ENCODE measurements at places on chromosomes 4 and X. TPM values are rescaled to one million over a fixed set of nuclear protein-coding genes. Genes with fewer than 3 reads are reported as not detected.

CXCL6 gene
- total RNA-seq: not detected

GRCh38 chr4:161919442-161920220, 244.2 kb downstream of the FSTL5 start:
- DNase-seq: no peak
- H3K4me1 ChIP-seq: no peaks in the 10 kb centered on the region
- H3K27me3 ChIP-seq: no peaks in the 10 kb centered on the region
- H3K27ac ChIP-seq: no peak overlapping the region
- no peaks in the 10 kb centered on the region for H3K36me3 ChIP-seq

DNA sequence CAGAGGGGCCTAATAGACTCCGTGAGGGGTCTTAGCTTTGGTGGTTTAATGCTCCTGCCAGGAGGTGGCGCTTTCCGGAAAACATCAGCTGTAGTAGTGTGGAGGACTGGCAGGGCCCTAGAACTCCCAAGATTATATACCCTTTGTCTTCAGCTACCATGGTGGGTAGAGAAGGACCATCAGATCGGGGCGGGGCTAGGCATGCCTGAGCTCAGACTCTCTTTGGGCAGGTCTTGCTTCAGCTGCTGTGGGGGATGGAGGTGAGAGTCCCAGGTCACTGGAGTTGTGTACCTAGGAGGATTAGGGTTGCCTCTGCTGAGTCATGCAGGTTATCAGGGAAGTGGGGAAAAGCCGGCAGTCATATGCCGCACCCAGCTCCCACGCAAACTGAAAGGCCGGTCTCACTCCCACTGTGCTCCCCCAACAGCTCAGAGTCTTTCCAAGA, 63.0 kb upstream of the AGA start:
- H3K4me3 ChIP-seq: no peak overlapping the region
- peaks cover 13% of the 10 kb centered on the region for H3K4me1 ChIP-seq
- H3K27me3 ChIP-seq: no peaks in the 10 kb centered on the region
- H3K36me3 ChIP-seq: peaks cover 4% of the 10 kb centered on the region
- no peak overlapping the region for H3K27ac ChIP-seq

SPANXB1 gene
- not detected for total RNA-seq

- H3K36me3 ChIP-seq: no peaks in the 10 kb centered on the region
- no peaks in the 10 kb centered on the region for H3K27me3 ChIP-seq
- no peak overlapping the region for H3K4me3 ChIP-seq
These were observed 1085.3 kb upstream of the PCDH10 start for GRCh38 chr4:132063829-132064228.

FREM3 gene
- total RNA-seq: not detected

- H3K36me3 ChIP-seq: no peaks in the 10 kb centered on the region
- no peak within 1 kb of the TSS for H3K27ac ChIP-seq
- peak; percentile 50 for DNase-seq
- peak within 1 kb of the TSS; percentile 83 for H3K4me3 ChIP-seq
- H3K4me1 ChIP-seq: peaks cover 18% of the 10 kb centered on the region
These were observed at the start of gene FAT4 for GRCh38 chr4:125314676-125315575. FAT4 (plus strand) TSS chr4:125314955; CDS start chr4:125316412, 1,457 bp downstream.

- peaks cover 33% of the 10 kb centered on the region for H3K27me3 ChIP-seq
- no peak for DNase-seq
- no peaks in the 10 kb centered on the region for H3K36me3 ChIP-seq
- no peak overlapping the region for H3K27ac ChIP-seq
- H3K4me1 ChIP-seq: peaks cover 4% of the 10 kb centered on the region
These were observed 132.7 kb downstream of the GATB start for GRCh38 chr4:151628001-151628608.

BLTP1 gene
- 52.5 TPM for total RNA-seq

GRCh38 chr4:69984030-69984443, 11.7 kb upstream of the STATH start:
- H3K27ac ChIP-seq: no peak overlapping the region
- no peak for DNase-seq
- no peaks in the 10 kb centered on the region for H3K4me1 ChIP-seq
- H3K27me3 ChIP-seq: no peaks in the 10 kb centered on the region
- no peaks in the 10 kb centered on the region for H3K36me3 ChIP-seq

GRCh38 chr4:78984593-78984992, 45.4 kb upstream of the PAQR3 start:
- H3K27me3 ChIP-seq: peaks cover 2% of the 10 kb centered on the region
- H3K36me3 ChIP-seq: no peaks in the 10 kb centered on the region
- H3K4me3 ChIP-seq: no peak overlapping the region
- no peaks in the 10 kb centered on the region for H3K4me1 ChIP-seq
- no peak for DNase-seq

DNA sequence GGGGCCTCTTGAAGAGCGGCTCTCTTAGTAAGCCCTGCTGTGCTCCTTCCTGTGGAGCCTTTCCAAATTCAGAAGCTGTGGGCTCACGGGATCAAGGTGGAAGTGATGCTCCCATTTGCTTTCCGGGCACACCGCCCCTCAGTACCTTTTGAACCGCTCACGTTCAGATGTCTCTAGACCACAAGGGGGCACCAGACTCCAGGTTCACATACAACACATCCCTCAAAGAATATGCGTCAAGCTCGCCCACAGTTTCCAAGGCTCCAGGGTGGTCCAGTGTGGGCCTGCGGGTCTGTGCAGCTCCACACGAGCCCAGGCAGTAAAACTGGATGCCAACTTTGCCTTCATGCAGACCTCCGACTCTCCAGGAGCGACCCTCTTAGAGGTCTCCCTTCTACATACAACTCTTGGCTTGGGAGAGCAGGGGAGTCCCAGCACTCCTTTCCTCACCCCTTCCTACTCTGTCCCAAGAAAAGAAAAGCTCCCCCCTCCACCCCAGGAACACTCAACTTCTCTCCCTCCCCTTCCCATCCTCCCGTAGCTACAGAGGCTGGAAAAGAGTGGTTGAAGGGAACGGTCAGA, 11.0 kb downstream of the SUPT20HL1 start:
- DNase-seq: peak; percentile 39
- peaks cover 13% of the 10 kb centered on the region for H3K4me1 ChIP-seq
- no peak overlapping the region for H3K27ac ChIP-seq
- H3K4me3 ChIP-seq: peak overlapping the region; percentile 51

- no peak overlapping the region for H3K4me3 ChIP-seq
- H3K27ac ChIP-seq: no peak overlapping the region
- no peaks in the 10 kb centered on the region for H3K36me3 ChIP-seq
- no peaks in the 10 kb centered on the region for H3K4me1 ChIP-seq
- peaks cover 3% of the 10 kb centered on the region for H3K27me3 ChIP-seq
These were observed 8.7 kb downstream of the PDE6B start for GRCh38 chr4:633976-634598.

- H3K36me3 ChIP-seq: no peaks in the 10 kb centered on the region
- no peak for DNase-seq
- H3K4me1 ChIP-seq: no peaks in the 10 kb centered on the region
- H3K4me3 ChIP-seq: no peak overlapping the region
These were observed 23.5 kb upstream of the DUSP9 start for GRCh38 chrX:153623310-153624029.

GRCh38 chr4:89364541-89364940, 56.9 kb upstream of the GPRIN3 start:
- H3K36me3 ChIP-seq: peaks cover 7% of the 10 kb centered on the region
- H3K27me3 ChIP-seq: peaks cover 2% of the 10 kb centered on the region
- H3K27ac ChIP-seq: no peak overlapping the region
- H3K4me3 ChIP-seq: no peak overlapping the region

DNA sequence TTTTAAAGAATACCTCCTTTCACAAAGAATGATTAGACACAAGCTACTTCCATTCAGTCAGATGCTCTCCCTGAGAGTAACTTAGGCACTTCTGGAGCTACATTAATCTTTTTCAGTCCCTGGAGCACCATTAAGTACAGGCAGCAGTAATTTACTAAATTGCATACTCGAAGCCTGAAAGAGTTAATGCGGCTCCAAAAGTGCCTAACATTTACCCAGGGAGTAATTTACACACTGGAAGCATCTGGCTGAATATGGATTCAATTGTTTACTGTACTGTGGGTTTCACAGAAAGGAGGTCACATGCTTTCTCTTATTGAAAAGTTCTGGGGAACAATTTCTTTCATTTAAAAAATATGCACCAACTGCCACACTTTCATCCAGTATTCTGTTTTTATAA, 260.8 kb upstream of the TENM3 start:
- H3K4me3 ChIP-seq: no peak overlapping the region
- DNase-seq: no peak
- H3K36me3 ChIP-seq: no peaks in the 10 kb centered on the region
- no peaks in the 10 kb centered on the region for H3K27me3 ChIP-seq
- H3K4me1 ChIP-seq: no peaks in the 10 kb centered on the region

DNA sequence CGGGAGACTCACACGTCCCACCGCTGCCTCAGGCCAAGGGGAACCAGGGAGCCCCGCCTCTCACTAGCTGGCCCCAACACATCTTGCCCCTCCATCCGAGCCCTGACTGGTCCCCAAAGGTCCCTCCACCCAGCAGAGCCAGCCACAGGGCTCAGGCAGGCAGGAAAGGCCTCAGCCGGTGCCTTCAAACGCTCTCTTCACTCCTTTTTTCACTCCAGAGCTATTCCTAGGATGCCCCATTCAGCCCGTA, 1.5 kb upstream of the ARHGAP4 start:
- H3K4me3 ChIP-seq: peak overlapping the region; percentile 90
- H3K27me3 ChIP-seq: no peaks in the 10 kb centered on the region
- H3K36me3 ChIP-seq: peaks cover 24% of the 10 kb centered on the region
- H3K4me1 ChIP-seq: peaks cover 16% of the 10 kb centered on the region
- no peak for DNase-seq

- H3K36me3 ChIP-seq: no peaks in the 10 kb centered on the region
- H3K4me3 ChIP-seq: no peak overlapping the region
- H3K27ac ChIP-seq: no peak overlapping the region
- H3K27me3 ChIP-seq: no peaks in the 10 kb centered on the region
- no peak for DNase-seq
These were observed 575.6 kb upstream of the PITX2 start for GRCh38 chr4:111198446-111198845.

DCAF12L2 gene
- total RNA-seq: not detected

APLN gene
- total RNA-seq: 1.9 TPM

GRCh38 chr4:152513078-152513477, 22.8 kb downstream of the FBXW7 start:
- H3K27me3 ChIP-seq: no peaks in the 10 kb centered on the region
- H3K4me3 ChIP-seq: no peak overlapping the region
- no peak for DNase-seq
- H3K36me3 ChIP-seq: peaks cover 12% of the 10 kb centered on the region
- H3K4me1 ChIP-seq: peaks cover 15% of the 10 kb centered on the region
- no peak overlapping the region for H3K27ac ChIP-seq

PGM2 gene
- total RNA-seq: 44.2 TPM

- no peaks in the 10 kb centered on the region for H3K4me1 ChIP-seq
- H3K36me3 ChIP-seq: no peaks in the 10 kb centered on the region
- no peak overlapping the region for H3K4me3 ChIP-seq
- DNase-seq: no peak
- no peak overlapping the region for H3K27ac ChIP-seq
These were observed 1030.3 kb upstream of the LCORL start for GRCh38 chr4:19051831-19052230.

DNA sequence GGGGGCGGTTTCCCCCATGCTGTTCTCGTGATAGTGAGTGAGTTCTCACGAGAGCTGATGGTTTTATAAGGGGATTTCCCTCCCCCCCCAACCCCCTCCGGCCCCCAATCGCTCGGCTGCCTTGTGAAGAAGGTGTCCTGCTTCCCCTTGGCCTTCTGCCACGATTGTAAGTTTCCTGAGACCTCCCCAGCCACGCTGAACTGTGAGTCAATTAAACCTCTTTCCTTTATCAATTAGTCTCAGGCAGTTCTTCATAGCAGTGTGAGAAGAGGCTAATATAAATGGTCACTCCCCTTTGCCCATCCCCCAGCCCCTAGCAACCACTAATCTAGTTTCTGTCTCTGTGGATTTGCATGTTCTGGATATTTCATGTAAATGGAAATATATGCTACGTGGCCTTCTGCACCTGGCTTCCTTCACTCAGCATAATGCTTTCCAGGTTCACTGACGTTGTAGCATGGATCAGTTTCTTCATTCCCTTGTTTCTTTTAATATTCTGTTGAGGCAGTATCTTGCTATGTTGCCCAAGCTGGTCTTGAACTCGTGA, 16.4 kb downstream of the GPR143 start:
- peaks cover 12% of the 10 kb centered on the region for H3K4me1 ChIP-seq
- no peak overlapping the region for H3K4me3 ChIP-seq
- H3K27ac ChIP-seq: no peak overlapping the region
- DNase-seq: no peak
- peaks cover 10% of the 10 kb centered on the region for H3K36me3 ChIP-seq

GRCh38 chr4:38242822-38243387, 282.7 kb downstream of the PTTG2 start:
- no peaks in the 10 kb centered on the region for H3K27me3 ChIP-seq
- no peak for DNase-seq
- no peak overlapping the region for H3K4me3 ChIP-seq
- H3K36me3 ChIP-seq: no peaks in the 10 kb centered on the region

CCDC158 gene
- not detected for total RNA-seq

DNA sequence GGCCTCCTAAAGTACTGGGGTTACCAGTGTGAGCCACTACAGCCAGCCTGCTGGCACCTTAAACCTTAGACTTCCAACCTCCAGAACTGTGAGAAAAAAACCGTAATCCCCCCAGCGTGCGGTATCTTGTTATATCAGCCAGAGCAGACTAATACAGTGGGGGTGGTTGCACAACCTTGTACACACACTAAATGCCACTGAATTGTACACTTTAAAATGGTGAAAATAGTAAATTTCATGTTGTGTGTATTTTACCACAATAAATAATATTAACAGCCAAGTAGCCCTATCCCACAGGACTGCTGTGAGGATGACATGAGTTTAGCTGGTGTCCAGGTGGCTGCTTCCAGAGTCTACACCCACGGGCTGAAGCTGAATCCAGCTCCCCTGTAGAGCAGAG, 38.8 kb downstream of the ZBTB49 start:
- peaks cover 3% of the 10 kb centered on the region for H3K4me1 ChIP-seq
- H3K27me3 ChIP-seq: peaks cover 4% of the 10 kb centered on the region
- no peak overlapping the region for H3K27ac ChIP-seq
- H3K4me3 ChIP-seq: no peak overlapping the region
- no peak for DNase-seq

REELD1 gene
- 0.55 TPM for total RNA-seq

RAI2 gene
- not detected for total RNA-seq

DNA sequence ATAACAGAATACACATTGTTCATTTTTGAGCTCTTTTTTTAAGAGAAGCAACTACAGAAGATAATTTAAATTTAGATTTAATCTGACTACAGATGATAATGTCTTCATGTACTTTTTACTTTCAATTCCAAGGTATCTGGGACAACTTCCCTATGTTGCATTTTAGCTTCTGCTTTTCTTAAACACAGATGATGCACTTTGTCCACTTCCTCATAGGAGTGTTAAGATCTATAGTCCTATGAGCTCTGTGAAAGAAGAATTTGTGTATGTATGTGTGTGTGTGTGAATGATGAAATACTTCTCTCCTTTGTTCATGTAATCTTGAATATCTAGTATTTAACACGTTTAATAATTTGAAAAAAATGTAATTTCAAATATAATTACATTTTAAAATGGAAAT, 5.3 kb upstream of the FHIP1A start:
- peaks cover 12% of the 10 kb centered on the region for H3K4me1 ChIP-seq
- no peak for DNase-seq
- H3K27me3 ChIP-seq: peaks cover 35% of the 10 kb centered on the region
- H3K27ac ChIP-seq: no peak overlapping the region
- H3K36me3 ChIP-seq: no peaks in the 10 kb centered on the region

CLIC2 gene
- 1.3 TPM for total RNA-seq

Data from activated naive CD8-positive, alpha-beta T cell treated with anti-CD3 and anti-CD28 coated beads, Interleukin-2, amount 10 ng/mL, durations not matched to agents 7 days and 5 days (primary cell).